Lower lobe of right lung (tissue), 2 donors: ENCODE measurements at places on chromosomes 7 and 10. TPM values are rescaled to one million over a fixed set of nuclear protein-coding genes. Genes with fewer than 3 reads are reported as not detected.
A peak's percentile ranks its signal among the peaks of the same experiment; 100 is the strongest.

GRCh38 chr10:99085358-99085757 is 150.3 kb downstream of the HPSE2 start:
- no peaks in the 10 kb centered on the region for H3K36me3 ChIP-seq
- no peaks in the 10 kb centered on the region for H3K27me3 ChIP-seq
- H3K4me1 ChIP-seq, result no peaks in the 10 kb centered on the region
- DNase-seq, result no peak
- no peak overlapping the region for H3K4me3 ChIP-seq
- H3K27ac ChIP-seq, result no peak overlapping the region

DNA sequence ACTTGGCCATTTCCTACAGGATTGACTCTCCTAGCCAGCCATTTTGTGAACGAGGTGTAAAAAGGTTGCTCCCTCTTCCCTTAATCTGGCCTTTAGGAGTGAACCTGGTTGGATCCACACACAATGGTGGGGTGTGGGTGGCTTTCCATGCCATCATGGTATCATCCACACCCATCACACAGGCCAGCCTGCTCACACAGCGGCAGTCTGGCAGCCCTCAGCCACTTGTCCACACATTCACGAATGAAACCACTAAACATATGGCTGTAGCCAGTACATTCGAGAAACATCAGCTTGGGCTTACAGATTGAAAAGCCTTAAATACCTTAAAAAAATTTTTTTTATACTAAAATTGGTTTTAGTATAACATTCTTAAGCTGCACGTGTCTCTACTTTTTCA is 31.9 kb downstream of the NEUROD6 start:
- H3K36me3 ChIP-seq, result no peaks in the 10 kb centered on the region
- DNase-seq, result no peak
- H3K4me1 ChIP-seq, result peaks cover 3% of the 10 kb centered on the region
- H3K27ac ChIP-seq, result no peak overlapping the region
- no peak overlapping the region for H3K4me3 ChIP-seq
- H3K27me3 ChIP-seq, result no peaks in the 10 kb centered on the region

- no peaks in the 10 kb centered on the region for H3K27me3 ChIP-seq
- H3K4me1 ChIP-seq, result peaks cover 33% of the 10 kb centered on the region
- no peaks in the 10 kb centered on the region for H3K36me3 ChIP-seq
- no peak overlapping the region for H3K4me3 ChIP-seq
- no peak for DNase-seq
Observed at GRCh38 chr10:75773813-75774782, 342.7 kb downstream of the LRMDA start.

- H3K4me3 ChIP-seq, result no peak overlapping the region
- H3K27ac ChIP-seq, result no peak overlapping the region
- H3K4me1 ChIP-seq, result no peaks in the 10 kb centered on the region
- no peaks in the 10 kb centered on the region for H3K27me3 ChIP-seq
Observed at GRCh38 chr10:104804880-104805279, 163.8 kb downstream of the SORCS3 start.

DNA sequence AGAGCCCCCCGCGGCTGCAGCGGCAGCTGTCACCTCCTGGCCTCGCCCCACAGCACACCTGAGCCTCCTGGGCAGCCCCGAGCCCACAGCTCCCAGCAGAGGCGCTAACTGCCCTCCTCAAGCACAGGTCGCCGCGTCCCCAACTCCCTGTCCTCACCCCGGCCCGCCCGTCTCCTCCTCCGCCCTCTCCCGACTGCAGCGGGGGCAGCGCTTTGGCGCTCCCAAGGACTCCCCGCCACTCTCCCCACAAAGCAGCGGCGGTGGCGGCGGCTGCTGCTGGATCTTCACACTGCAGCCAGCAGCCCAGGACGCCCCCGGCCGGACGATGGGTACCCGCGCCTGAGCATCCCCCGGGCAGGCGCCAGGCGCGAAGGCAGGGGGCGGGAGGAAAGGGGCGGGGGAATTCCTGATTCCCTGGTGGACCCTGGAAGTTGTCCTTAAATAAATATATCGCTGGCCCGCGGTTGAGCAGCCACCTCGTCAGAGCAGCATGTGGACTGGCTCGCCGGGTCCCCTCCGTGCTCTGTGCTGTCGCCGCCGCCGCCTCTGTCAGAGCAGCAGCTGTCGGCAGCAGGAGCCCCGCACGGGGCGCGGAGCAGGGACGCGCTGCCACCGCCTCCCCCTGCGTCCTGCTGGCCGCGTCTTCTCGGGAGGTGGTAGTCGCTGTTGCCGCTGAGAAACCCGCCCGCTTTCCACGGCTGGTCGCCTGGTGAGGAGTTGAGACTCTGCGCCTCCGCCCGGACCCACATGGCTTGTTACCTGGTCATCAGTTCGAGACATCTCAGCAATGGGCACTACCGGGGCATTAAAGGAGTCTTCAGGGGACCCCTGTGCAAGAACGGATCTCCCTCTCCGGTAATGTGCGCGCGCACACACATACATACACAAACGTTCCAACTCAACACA is at the start of gene ZNF804B:
ZNF804B (plus strand) TSS at position 471 of the 906 bp plus-strand sequence; CDS start at position 748, 277 bp downstream.
- peak within 1 kb of the TSS; percentile 29 for H3K4me3 ChIP-seq
- peaks cover 44% of the 10 kb centered on the region for H3K27me3 ChIP-seq
- DNase-seq, result no peak
- H3K36me3 ChIP-seq, result no peaks in the 10 kb centered on the region
- peaks cover 10% of the 10 kb centered on the region for H3K4me1 ChIP-seq
- H3K27ac ChIP-seq, result no peak within 1 kb of the TSS

- H3K36me3 ChIP-seq, result no peaks in the 10 kb centered on the region
- H3K27me3 ChIP-seq, result no peaks in the 10 kb centered on the region
- H3K27ac ChIP-seq, result no peak overlapping the region
- H3K4me3 ChIP-seq, result no peak overlapping the region
- no peak for DNase-seq
Observed at GRCh38 chr7:70047891-70048448, 449.7 kb downstream of the AUTS2 start.

- H3K36me3 ChIP-seq, result no peaks in the 10 kb centered on the region
- H3K4me3 ChIP-seq, result no peak overlapping the region
- H3K27ac ChIP-seq, result no peak overlapping the region
- DNase-seq, result no peak
- no peaks in the 10 kb centered on the region for H3K4me1 ChIP-seq
Observed at GRCh38 chr10:109127363-109127762, 795.9 kb downstream of the XPNPEP1 start.

DNA sequence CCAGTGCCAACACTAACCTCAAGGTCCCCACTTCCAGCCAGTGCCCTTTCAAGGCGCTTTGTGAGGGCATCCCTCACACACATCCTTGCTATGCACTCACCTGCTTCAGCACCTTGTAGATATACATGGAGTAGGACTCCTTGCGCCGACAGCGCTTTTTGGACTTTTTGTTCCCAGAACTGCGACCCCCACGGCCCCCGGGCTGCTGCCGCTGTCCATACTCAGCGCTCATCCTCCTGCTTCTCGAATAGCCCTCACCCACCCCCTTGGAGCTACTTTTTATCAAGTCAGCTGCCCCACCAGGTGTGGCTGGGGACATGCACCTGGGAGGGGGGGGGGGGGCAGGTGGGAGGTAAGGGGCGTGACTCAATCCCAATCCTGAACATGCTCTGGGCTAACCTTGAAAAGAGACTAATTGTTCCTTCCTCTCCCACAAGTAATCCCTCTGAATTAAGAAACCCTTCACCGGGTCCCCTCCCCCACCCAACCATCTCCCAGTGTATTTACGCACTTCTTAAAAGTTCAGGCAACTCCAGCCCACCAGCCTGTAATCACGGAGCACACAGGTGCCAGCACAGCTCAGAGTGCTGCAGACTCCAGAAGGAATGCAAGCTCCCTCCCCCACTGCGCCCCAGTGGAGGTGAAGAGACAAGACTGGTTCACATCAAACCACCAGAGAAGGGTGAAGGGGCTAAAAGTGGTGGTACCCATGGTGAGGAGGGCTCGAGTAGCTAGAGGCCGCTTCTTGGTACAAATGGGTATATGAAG is at the start of gene H2BK1:
H2BK1 (minus strand) TSS at position 402 of the 768 bp plus-strand sequence; CDS start at position 232, 170 bp downstream.
- H3K36me3 ChIP-seq, result peaks cover 34% of the 10 kb centered on the region
- no peak within 1 kb of the TSS for H3K27ac ChIP-seq
- H3K4me3 ChIP-seq, result no peak within 1 kb of the TSS
- peaks cover 7% of the 10 kb centered on the region for H3K27me3 ChIP-seq

- H3K4me3 ChIP-seq, result peak overlapping the region; percentile 42
- no peaks in the 10 kb centered on the region for H3K27me3 ChIP-seq
- DNase-seq, result peak; percentile 86
- peaks cover 55% of the 10 kb centered on the region for H3K4me1 ChIP-seq
Observed at GRCh38 chr7:47327698-47328391, 254.1 kb downstream of the TNS3 start.

GRCh38 chr10:62323751-62324150 is 50.4 kb upstream of the ZNF365 start:
- no peaks in the 10 kb centered on the region for H3K27me3 ChIP-seq
- H3K27ac ChIP-seq, result no peak overlapping the region
- no peaks in the 10 kb centered on the region for H3K4me1 ChIP-seq
- H3K4me3 ChIP-seq, result no peak overlapping the region
- H3K36me3 ChIP-seq, result no peaks in the 10 kb centered on the region

DNA sequence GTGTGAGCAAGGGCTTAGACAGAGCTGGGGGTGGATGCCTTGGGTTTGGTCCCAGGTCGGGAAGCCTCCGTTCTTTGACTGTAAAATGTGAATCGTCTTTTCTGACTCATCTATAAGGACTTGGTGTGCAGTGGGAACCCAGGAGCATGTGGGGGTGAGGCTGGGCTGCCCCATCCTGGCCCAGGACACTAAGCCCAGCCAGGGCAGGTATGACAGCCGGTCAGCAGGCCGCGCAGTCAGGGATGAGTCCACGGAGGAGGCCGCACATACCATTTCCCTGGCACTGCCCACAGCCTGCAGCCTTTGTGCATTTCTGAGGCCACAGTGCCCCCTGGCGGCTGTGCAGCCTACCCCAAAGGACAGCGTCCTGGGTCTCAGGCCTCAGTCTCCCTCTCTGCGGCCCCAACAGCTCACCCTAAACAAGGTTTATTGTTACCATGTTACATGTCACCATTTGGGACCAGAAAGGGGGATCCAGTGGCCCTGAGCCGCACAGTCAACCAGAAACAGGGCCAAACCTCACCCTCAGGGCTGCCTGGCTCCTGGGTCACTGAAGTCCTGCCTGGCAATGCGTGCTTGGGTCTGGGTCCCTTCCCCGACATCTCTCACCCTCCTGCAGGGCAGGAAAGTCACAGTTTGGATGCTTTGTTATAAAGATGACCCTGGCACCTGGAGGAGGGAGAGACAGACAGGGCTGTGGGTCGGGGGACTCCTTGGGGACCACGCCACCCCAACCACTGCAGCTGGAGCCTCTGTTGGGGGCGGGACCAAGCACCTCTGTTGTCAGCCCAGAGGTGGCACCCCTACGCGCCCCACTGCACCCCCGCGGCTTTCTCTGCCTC is 14.4 kb upstream of the SH2B2 start:
- no peaks in the 10 kb centered on the region for H3K27me3 ChIP-seq
- H3K36me3 ChIP-seq, result no peaks in the 10 kb centered on the region
- peak; percentile 84 for DNase-seq
- no peaks in the 10 kb centered on the region for H3K4me1 ChIP-seq

- DNase-seq, result no peak
- no peaks in the 10 kb centered on the region for H3K27me3 ChIP-seq
- H3K4me3 ChIP-seq, result no peak overlapping the region
- no peaks in the 10 kb centered on the region for H3K4me1 ChIP-seq
- H3K27ac ChIP-seq, result no peak overlapping the region
Observed at GRCh38 chr7:121355574-121355973, 26.8 kb downstream of the WNT16 start.

DNA sequence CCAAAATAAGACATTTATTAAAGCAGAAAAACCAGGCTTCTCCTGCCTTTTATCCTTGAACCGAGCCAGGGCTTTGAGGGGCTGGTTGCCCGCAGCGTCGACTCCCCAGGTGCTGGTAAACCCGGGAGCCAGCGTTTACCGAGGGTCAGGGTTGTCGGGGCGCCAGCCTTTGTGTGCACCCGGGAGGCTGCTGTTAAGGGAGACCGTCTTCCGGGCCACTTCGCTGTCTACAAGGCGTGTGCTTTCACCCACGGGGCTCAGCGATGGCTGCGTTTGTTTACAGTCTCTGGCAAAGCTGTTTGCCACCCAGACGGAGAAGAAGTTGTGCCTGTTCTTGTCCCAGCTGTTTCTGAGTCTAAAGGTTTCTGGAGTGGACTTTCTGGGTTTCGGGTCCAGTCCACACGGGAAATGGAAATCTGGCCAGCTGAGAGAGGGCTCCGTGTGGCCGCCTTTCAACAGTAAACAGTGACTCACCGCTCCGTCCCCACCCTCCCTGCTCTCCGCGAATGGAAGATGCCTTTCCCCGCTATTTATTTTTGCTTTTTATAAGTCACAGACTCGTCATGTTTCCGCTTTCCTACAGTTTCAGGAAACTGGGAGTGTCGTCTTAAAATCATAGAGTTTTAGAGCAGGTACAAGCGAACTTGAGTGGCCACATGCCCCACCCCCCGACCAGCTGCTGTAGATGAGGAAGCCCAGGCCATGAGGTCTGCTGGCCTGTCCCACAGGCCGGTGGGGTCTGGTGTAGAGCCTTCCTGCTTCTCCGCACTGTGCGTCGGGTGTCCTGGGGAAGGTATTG is 2.2 kb downstream of the MAFK start:
- H3K4me1 ChIP-seq, result peaks cover 51% of the 10 kb centered on the region
- peak overlapping the region; percentile 91 for H3K27ac ChIP-seq
- H3K36me3 ChIP-seq, result peaks cover 16% of the 10 kb centered on the region
- H3K4me3 ChIP-seq, result peak overlapping the region; percentile 75
- H3K27me3 ChIP-seq, result peaks cover 4% of the 10 kb centered on the region

DNA sequence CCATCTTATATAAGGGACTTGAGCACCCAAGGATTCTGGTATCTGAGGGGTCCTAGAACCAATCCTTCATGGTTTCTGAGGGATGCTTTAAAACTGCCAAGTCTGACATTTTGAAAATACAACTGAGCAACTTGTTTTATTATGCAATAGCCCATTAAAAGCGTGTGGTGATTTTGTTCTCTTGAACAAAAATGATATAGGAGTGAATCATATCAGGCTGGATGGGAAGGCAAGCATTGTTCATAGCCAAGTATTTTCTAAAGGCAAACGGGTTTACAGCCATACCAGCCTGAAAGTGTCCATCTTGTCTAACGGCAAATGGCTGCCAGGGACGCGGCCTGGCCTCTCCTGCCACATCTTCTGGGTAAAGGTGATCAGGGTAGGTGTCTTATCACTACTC is 23.4 kb downstream of the RPP38 start:
- no peak overlapping the region for H3K4me3 ChIP-seq
- no peaks in the 10 kb centered on the region for H3K27me3 ChIP-seq
- H3K36me3 ChIP-seq, result peaks cover 28% of the 10 kb centered on the region
- no peaks in the 10 kb centered on the region for H3K4me1 ChIP-seq
- DNase-seq, result no peak
- H3K27ac ChIP-seq, result no peak overlapping the region

GRCh38 chr7:41323806-41324205 is 379.1 kb downstream of the INHBA start:
- DNase-seq, result no peak
- no peak overlapping the region for H3K4me3 ChIP-seq
- no peak overlapping the region for H3K27ac ChIP-seq

The PODXL gene
- total RNA-seq, result 116 TPM

The UPK3BL1 gene
- total RNA-seq, result 35.5 TPM

The PCBD1 gene
- 118 TPM for total RNA-seq

The CFAP46 gene
- 9.0 TPM for total RNA-seq

The PRRT4 gene
- total RNA-seq, result 0.47 TPM

The PAPOLB gene
- 0.24 TPM for total RNA-seq

The NPSR1 gene
- not detected for total RNA-seq

The COL13A1 gene
- total RNA-seq, result 9.2 TPM

The CYP3A7 gene
- 0.21 TPM for total RNA-seq

The SPAM1 gene
- not detected for total RNA-seq

The NPFFR1 gene
- 1.0 TPM for total RNA-seq

The EXOC6 gene
- total RNA-seq, result 19.6 TPM
